ENCODE measurements at places on chromosomes 7 and 10.
A peak's percentile ranks its signal among the peaks of the same experiment; 100 is the strongest.

DNA sequence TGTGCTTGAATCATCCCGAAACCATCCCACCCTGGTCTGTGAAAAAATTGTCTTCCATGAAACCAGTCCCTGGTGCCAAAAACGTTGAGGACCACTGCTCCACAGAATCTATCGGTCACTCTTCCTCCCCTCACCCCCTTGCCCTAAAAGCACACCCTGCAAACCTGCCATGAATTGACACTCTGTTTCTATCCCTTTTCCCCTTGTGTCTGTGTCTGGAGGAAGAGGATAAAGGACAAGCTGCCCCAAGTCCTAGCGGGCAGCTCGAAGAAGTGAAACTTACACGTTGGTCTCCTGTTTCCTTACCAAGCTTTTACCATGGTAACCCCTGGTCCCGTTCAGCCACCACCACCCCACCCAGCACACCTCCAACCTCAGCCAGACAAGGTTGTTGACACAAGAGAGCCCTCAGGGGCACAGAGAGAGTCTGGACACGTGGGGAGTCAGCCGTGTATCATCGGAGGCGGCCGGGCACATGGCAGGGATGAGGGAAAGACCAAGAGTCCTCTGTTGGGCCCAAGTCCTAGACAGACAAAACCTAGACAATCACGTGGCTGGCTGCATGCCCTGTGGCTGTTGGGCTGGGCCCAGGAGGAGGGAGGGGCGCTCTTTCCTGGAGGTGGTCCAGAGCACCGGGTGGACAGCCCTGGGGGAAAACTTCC, 784 bp upstream of the SERPINE1 start:
- DNase-seq = no peak

DNA sequence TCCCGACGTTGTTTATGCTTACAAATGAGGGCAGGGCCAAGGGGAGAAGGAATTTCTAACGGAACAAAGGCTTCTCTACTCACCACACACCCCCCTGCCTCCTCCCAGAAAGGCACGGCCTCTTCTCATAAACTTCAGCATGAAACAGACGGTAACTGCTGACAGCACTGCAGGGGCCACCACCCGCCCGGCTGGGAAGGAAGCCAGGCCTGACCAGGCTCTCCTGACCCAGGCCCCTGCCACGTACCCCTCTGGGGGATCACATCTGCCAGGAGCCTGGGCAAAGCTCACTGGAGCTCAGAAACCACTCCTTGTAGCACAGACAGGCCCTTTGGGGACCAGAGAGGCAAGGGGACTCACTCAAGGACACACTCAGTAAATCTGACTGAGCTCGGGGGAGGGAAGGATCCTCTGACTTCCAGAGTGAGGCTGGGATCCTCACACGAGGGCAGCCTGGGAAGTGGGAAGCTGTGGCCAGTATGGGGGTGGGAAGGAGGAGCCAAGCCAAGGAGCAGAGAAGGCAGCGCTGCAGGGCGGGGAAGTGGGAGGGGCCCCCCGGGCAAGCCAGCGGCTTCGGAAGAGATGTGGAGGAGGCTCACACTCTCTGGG, 46.1 kb downstream of the ZCCHC24 start:
- DNase-seq = no peak

DNA sequence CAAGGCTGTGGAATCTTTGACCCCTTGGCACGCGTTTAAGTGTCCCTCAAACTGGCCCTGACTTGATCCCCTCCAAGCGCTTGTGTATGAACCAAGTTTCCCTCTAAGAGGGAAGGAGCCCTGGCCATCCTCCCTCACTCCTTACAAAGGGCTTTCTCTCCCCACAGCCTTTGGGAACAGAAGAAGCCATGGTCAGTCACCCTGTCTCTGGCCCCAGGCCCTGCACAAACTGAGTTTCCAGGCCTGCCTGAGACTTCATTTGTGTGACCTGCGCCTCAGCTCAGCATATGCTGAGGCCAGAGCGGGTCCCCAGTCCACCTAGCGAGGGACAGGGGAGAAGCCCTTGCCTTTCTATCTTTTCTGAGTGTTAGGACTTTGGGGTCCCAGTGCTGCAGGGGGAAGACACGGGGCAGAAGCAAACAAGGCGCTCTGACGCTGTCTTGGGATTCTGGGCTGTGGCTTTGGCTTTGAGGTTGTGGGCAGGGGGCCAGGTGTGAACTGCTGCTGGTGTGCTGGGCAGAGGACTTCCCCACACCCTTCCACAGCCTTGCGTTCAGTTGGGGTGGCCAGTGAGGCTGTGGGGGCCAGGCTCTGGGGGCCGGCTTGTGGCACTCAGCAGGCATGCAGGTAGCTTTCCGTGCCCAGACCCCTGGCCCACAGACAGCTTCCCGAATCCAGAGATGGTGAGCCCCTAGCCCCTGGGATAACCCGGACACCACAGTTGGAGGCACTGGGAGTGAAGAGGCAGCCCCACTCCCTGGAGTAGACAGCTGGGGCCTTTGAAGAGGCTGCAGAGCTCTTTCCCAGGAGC, 1.5 kb downstream of the RET start:
- no peak for DNase-seq

DNA sequence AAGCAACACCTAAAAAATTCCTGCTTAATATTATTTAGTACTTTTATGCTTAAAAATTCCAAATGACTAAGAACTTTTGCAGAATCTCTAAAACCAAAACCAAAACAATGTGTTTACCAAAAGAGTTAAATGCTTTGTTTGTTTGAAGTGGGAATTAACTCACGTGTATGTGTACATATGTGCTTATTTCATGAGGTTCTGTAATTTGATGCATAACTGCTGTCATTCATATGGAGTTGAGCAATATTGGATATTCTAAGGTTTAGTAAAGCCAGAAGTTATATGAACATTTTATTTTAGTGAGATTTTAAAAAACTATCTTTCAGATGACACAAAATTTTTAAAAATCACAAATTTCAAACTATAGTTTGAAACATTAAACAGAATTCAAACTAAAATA, 157.1 kb downstream of the PIP4K2A start:
- DNase-seq = no peak

- peak; percentile 46 for DNase-seq
Measured at GRCh38 chr10:130931256-130931655, 380.3 kb downstream of the TCERG1L start.
